Activated CD4-positive, CD25-positive, alpha-beta regulatory T cell (primary cell): ENCODE measurements at places on chromosomes 3 and 15.

DNA sequence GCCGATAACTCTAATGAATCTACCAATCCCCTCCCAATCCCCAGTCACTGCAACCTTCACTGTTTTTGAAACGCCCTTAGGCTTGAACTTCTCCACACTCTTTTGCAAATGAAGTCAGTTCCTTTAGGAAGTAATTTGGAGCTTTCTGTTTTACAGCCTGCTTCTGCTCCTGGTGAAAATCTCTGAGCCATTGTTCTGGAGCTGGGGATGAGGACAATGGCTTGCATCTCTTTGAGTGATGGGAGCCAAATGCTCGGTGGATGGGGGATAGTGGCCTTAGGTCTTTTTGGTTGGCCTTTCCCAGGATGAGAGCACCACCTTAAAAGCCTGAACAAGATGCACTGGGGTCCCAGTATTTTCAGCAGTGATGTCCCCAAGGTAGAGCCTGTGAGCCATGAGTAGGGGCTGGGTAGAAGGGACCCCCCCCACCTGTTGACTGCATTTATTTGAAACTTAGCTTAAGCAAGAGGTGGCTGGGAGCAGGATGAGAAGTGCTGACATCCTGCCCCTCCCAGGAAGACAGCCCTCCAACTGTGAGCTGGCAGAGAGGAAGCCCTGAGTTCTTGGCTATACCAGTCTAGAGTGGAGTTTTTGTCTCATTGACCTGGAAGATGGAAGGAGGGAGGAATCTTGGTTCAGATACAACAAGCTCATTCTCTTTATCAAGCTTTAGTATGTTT lies 7.6 kb upstream of the MYO5C start:
- no peak for DNase-seq

- no peak for DNase-seq
Measured at GRCh38 chr3:189567322-189567721, 63.9 kb upstream of the TP63 start.

GRCh38 chr3:155101398-155101797 lies 21.3 kb downstream of the MME start:
- DNase-seq = no peak

GRCh38 chr3:105780107-105780506 lies 88.7 kb downstream of the CBLB start:
- no peak for DNase-seq
